ENCODE measurements at places on chromosomes 2 and 18.

- DNase-seq = no peak
Observed at GRCh38 chr2:122326471-122326870, 571.0 kb downstream of the TSN start.

DNA sequence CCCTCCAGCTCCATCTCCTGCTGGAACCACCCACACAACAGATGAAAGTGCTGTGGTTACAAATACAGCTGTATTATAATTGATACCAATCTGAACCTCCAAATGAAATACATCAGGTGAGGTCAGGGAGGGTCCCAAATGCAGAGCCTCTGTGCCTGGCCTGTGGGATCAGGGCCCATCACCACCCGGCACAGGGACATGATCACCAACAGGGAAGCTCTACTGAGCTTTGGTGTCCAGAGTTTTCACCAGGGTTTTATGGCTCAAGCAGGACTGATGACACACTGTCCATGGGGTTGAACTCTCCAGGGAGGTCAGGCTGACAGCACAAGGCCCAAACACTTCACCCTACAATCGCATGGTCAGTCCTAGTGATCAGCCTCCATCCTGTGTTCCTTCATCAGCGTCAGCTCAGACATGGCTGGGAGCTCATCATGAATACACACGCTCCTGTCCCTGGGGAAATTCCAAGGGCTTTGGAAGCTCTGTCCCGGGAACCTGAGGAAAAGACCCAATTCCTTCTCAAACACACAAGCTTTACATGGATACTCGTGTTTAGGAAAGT lies 3.9 kb upstream of the PXDN start:
- DNase-seq = no peak

GRCh38 chr2:102461188-102461587 lies 11.8 kb upstream of the SLC9A4 start:
- no peak for DNase-seq

DNA sequence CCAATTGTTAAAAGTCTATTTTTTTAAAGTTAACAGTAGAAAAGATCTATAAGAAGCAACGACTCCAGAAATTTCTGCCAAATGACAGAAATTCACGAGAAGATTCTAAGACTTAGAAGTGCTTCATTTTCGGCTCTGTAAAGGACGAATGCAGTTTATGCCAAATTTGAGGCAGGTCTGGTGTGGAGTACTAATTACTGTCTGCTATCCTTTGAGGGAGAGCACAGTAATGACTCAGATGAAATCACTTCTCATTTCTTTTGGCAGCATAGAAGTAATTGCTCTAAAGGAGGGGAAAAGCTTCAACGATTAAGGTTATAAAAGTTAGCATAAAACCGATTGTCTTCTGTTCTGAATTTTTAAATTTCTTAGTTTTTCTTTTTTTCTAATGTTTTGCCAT lies 11.4 kb downstream of the G6PC2 start:
- DNase-seq = no peak

DNA sequence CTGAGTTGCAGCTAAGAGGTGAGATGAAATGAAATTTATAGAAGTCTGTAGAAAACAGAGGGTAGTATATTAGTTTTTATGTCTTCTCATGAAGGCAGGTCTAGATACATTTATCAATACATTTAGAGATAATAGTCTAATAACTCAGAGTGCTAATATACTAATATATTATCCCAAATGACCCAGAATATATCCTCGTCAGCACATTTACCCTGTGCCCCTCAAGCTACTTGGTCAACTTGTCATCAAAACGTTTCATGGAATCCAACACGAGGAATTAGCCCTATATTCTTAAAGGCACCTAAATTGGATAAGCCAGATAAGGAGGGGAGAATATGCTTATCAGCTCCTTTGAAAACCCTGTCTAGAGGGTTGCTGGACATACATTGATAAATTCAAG lies 415.1 kb upstream of the LRRTM1 start:
- no peak for DNase-seq

DNA sequence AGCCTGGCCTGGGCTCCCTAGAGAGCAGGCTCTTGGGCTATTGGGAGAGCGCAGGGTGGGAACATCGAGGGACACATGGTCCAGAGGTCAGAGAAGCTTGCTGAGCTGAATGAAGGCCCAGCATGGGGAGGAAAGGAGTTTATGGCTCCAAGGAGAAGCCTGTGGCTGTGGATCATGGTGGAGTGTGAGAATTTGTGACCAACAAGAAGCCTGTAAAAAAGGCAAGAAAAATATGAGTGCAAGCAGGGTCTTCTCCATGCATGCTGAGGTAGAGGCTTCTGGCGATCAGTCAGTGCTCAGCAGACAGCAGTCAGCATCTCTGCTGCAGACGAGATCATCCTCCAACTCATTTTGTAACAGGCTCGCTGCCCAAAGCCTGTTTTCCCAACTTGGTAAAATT lies 1.3 kb upstream of the SCYGR3 start:
- no peak for DNase-seq

DNA sequence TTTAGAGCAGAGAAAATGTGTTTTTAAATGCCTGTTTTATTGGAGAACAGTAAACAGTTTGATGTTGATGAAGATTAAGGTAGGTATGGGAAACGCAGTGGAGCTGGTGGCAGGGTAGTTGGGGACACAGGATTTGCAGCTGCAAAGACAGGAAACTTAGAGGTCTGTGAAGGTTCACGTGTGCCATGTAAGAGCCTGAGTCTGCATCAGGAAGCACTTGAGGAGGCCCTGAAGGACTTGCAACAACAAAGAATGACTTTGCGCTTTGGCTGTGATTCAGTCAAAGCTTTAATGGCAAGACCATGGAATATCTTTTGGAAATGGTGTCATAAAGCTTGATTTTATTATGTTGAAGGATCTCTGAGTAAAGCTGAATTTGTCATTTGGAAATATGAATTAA lies 347.6 kb upstream of the KCNJ3 start:
- DNase-seq = no peak

GRCh38 chr2:172234716-172235691 lies 132.3 kb upstream of the DLX2 start:
- DNase-seq = no peak

DNA sequence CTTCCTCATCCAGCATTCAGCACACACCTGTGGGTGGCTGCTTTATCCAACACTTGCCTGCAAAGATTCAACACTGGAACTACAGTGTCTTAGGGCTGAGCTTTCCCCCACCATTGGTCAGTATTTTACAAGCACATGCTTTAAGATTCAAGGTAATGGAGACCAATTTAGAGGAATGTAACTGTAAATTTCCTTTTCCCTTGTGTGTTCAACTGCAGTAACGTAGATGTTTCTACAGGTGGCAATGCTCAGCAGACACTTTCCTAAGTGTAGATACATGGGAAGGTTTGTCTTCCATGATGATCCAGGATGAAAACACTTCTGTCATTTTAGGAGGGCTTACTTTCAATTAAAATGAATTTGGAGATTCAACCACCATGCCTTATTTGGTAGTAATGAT lies 143.6 kb upstream of the PXDN start:
- DNase-seq = no peak

- DNase-seq = no peak
Observed at GRCh38 chr2:42063431-42064171, 15.8 kb downstream of the PKDCC start.

DNA sequence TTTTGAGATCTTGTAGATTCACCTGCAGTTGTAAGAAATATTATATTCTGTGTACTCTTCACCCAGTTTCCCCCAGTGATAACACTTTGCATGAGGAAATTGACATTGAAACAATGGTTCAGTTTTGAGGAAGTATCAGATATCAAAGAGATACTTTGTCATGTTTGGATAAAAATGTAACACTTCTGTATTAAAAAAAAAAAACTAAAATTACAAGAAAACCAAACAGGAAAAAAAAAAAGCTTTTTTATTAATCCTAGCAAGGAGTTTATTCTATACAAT lies 204.0 kb downstream of the ARL4C start:
- DNase-seq = no peak

- DNase-seq = no peak
Observed at GRCh38 chr18:76524900-76525698, 30.1 kb upstream of the ZNF516 start.

GRCh38 chr2:240502059-240502429 lies 55.7 kb downstream of the ANKMY1 start:
- DNase-seq = no peak

DNA sequence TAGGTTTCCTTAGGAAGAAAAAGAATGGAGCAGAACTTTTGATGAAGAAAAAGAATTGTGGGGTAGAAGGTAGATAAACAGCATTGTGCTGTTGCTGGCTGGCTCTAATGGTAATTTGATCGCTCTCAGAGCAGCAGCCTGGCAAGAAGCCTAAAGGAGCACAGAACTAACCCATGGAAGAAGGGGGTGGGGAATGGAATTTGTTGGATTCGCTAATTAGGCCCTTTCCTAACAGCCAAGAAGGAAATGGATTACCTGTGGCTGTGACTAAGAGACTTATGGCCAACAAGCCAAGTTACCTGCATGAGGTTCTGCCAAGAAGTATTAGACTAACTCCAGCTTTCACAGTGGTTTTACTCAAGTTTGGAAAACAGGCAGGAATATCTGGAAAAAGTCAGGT lies 210.6 kb downstream of the IKZF2 start:
- peak; percentile 81 for DNase-seq
